Heart right ventricle (tissue), 16 donors: ENCODE measurements at places on chromosomes 4 and X. TPM values are rescaled to one million over a fixed set of nuclear protein-coding genes. Genes with fewer than 3 reads are reported as not detected.

- DNase-seq = peak; percentile 21
These were observed 81.7 kb downstream of the PDGFC start for GRCh38 chr4:156889616-156890594.

DNA sequence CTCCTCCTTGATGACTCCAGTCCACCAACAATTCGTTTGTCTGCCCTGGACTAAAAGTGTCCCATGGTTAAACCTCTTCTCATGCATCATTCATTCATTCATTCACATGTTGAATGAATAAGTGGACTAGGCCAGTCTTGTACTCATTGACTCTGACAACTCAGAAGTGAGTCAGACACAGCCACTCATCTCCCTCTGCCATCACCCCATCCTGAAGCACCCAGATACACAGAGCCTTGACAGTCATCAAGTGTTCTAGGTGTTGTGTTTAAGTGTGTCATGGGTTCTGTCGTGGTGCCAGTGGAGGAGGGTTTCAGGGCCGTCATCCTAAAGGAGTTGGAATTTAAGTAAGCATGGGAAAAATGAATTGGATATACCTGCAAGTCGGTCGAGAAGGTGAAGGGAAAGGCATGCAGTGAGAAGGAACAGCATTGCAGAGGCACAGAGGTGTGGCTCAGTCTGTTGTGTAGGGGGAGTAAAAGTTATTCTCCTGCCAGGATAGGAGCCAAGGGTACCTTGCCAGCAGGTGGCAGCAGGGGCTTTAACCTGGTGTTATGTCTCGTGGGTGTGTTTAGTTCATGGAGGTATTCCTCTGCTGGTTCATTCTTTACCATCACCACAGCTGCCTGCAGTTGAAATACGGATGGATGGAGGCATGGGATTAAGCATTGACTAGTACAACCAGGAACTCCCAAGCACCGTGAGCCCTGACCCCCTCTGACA, 18.3 kb downstream of the MAGED2 start:
- DNase-seq = no peak

- no peak for DNase-seq
These were observed 93.2 kb upstream of the AP1S2 start for GRCh38 chrX:15947648-15948317.

- DNase-seq = no peak
These were observed 20.3 kb downstream of the NPY2R start for GRCh38 chr4:155228713-155229112.

- no peak for DNase-seq
These were observed 18.5 kb upstream of the CXCL3 start for GRCh38 chr4:74056858-74057562.

DNA sequence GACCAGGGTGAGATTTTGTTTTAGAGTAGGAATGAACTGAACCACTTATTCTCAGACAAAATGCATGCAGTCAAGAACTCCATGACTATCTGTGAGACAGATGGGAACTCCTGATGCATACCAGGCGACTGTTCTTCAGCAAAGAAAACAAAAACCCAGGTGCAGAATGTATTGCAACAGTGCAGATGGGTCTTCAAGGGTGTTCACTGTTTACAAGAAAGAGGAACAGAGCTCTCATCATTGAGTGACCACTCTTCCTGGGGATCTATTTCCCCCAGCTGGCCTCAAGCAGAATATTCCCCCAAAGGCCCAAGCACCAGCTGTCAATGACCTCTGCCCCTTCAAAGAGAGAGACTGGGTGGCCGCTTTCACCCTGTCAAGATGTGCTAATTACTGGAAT, 39.7 kb upstream of the BMP3 start:
- no peak for DNase-seq

RASL11B gene
- total RNA-seq = 6.6 TPM

FRMD7 gene
- total RNA-seq = 0.50 TPM

GRCh38 chr4:143581331-143581946, 67.9 kb downstream of the SMARCA5 start:
- DNase-seq = no peak

CCDC120 gene
- 1.2 TPM for total RNA-seq

DNA sequence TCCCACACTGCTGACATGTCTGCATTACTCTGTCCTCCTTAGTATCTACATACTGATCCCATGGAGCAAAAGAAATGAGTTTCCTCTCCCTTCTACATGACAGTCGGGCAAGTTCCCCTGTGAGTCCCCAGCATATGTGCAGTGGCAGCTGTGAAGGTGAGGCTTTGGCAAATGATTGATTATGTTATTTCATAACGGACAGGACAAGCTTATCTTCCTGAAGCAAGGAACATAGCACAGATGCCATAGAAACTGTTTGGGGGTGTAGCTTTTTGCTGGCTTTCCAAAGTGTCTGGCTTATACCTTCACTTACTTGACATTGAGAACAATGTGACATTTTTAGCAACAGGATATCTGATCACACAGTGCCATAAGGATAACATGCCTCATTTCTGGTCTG, 136.8 kb upstream of the PDLIM3 start:
- DNase-seq = no peak

KCTD8 gene
- 0.13 TPM for total RNA-seq

- DNase-seq = no peak
These were observed 177.5 kb upstream of the TTC29 start for GRCh38 chr4:147123146-147123545.

GRCh38 chr4:108693211-108693610, 42.8 kb downstream of the OSTC start:
- DNase-seq = no peak

GRCh38 chr4:99403380-99404184, 31.6 kb downstream of the ADH7 start:
- no peak for DNase-seq

- no peak for DNase-seq
These were observed 11.3 kb downstream of the TMEM154 start for GRCh38 chr4:152668338-152668964.

DNA sequence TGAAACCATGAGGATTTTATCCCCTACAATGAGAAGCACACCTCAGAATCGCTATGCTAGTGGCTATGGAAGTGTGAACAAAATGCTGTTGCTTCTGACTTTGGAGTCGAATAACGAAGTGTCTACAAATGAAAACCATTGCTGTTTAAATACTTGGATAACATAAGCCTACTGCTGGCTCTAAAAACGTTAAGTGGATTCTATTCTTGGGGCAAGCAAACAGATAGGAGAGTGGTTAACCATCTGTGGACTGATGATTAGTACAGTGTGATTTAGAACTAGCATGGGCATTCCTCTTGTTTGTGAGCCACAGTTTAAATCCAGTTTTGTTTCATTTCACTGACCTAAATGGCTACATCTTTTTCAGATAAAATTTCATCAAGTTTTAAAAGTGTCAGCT, 109.7 kb upstream of the PNPLA4 start:
- no peak for DNase-seq

FHDC1 gene
- total RNA-seq = 0.16 TPM

DNA sequence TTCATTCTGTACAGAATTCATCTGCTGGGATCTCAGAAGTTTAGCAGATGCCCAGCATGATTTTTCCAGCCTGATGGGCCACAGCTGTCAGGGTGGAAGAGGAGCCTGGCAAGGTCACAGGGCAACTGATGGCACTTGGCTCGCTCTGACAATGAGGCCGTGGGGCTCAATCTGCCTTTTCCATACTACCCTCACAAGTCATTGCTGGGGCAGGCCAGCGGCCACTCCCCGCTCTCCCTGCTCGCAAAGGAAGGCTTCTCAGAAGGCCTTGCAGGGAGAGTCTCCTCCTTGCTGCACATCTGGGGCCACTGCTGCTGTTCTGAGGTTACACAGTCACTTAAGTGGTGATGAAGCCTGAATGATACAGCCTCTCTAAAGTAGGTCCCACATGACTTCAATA, 349.1 kb downstream of the NR3C2 start:
- no peak for DNase-seq

DNA sequence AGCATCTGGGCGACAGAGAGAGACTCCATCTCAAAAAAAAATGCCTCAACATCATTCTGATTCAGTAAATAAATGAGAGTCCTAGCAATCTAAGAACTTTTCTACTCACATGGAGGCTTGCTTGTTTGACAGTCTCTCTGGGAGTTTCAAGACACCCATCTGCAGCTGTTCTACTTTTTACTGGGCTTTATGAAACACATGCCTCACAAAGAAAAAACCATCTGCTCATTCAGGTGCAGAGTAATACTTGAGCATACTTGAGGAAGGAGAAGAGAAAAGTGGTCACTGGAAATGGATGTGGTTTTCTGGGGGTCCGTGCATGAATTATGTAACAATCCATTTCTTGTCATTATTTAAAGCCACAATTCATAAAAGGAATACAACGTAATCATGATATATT, 87.1 kb upstream of the DDX53 start:
- DNase-seq = no peak

- DNase-seq = no peak
These were observed 285.4 kb downstream of the UNC5C start for GRCh38 chr4:95263391-95263790.

GRCh38 chrX:124764354-124764753, 418.0 kb downstream of the SH2D1A start:
- no peak for DNase-seq

GRCh38 chr4:65482410-65482809, 187.9 kb downstream of the EPHA5 start:
- DNase-seq = no peak

GRCh38 chrX:31366041-31366440, 294.2 kb upstream of the FTHL17 start:
- no peak for DNase-seq

GRCh38 chr4:38275331-38276100, 315.3 kb downstream of the PTTG2 start:
- DNase-seq = no peak

DNA sequence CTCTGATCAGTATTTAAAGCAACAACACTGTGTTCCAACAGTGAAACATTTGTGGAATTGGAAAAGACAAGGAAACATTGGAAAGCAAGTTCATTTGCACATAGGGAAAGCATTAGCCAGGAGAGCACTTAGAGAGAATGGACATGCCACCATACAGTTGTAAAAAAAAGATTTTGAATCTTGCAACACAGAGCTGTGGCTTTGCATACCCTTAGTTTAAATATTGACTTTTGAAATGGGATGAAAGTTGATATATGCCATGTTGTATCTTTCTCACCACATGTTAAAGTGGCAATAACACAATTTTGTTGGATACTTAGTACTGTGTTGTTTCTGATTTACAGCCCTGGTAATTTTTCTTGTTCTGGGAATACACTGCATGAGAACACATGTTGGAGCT, 208.1 kb downstream of the BMPR1B start:
- no peak for DNase-seq

GRCh38 chrX:81082649-81083048, 119.1 kb downstream of the HMGN5 start:
- no peak for DNase-seq

CITED1 gene
- not detected for total RNA-seq

GRCh38 chr4:99828477-99828876, 11.8 kb downstream of the DAPP1 start:
- DNase-seq = no peak

CDX4 gene
- not detected for total RNA-seq

GRCh38 chr4:86981789-86982188, 47.0 kb downstream of the AFF1 start:
- DNase-seq = no peak

CXCL3 gene
- 2.1 TPM for total RNA-seq

MAGEA4 gene
- total RNA-seq = not detected

GRCh38 chrX:69019073-69019890, 146.0 kb downstream of the PJA1 start:
- DNase-seq = no peak

TMPRSS11D gene
- total RNA-seq = not detected

GRCh38 chrX:151765026-151765425, 30.5 kb downstream of the CNGA2 start:
- DNase-seq = no peak

RGN gene
- 25.4 TPM for total RNA-seq

DNA sequence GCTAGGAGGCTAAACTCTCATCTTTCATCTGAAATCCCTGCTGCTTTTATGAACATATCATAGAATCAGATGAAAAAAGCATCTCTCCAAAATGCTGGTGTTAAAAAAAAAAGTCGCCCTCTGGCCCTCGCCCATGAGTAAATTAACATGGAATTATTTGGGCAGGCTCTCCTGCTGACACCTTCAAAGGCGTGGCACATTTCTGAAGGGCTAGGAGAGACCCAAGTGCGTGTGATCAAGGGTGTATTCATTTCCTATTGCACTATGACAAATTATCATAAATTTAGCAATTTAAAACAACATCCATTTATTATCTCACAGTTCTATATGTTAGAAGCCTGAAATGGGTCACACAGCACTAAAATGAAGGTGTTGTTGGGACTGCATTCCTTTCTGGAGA, 5.1 kb downstream of the ANXA3 start:
- DNase-seq = no peak

- no peak for DNase-seq
These were observed 53.8 kb downstream of the SYNPO2 start for GRCh38 chr4:118942465-118942864.

PASD1 gene
- total RNA-seq = not detected

- no peak for DNase-seq
These were observed 24.2 kb downstream of the IQSEC2 start for GRCh38 chrX:53257166-53257565.

- peak; percentile 51 for DNase-seq
These were observed 23.7 kb upstream of the UBA1 start for GRCh38 chrX:47169726-47170515.

- no peak for DNase-seq
These were observed 142.8 kb downstream of the MGST2 start for GRCh38 chr4:139808381-139808807.

- DNase-seq = no peak
These were observed 170.6 kb upstream of the GK2 start for GRCh38 chr4:79578606-79579005.

GRCh38 chr4:99024481-99025275, 29.2 kb downstream of the METAP1 start:
- DNase-seq = no peak

- DNase-seq = no peak
These were observed 25.6 kb upstream of the MSMO1 start for GRCh38 chr4:165301833-165302232.

FGFBP2 gene
- total RNA-seq = 1.1 TPM

SLC49A3 gene
- 11.7 TPM for total RNA-seq

CPZ gene
- 0.12 TPM for total RNA-seq

LETM1 gene
- 41.8 TPM for total RNA-seq

DNA sequence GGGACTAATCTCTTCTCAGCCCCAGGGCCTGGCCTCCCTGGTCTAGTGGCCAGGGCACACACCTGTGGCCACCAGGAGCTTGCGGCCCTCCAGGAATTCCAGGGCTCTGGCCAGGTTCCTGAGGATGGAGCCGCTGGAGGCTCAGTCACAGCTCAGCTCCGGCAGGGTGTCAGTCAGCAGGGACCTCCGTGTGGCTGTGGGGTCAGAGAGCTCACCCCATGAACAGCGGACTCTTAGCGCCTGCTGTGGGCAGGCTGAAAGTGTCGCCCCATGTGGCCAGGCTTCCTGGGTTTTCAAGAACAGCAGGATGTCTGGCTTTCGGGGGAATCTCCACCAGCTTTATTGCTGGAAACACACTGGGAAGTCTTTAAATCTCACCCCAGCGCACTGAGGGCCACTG, 19.3 kb upstream of the SH3TC1 start:
- no peak for DNase-seq

GRCh38 chrX:81542255-81542654, 340.4 kb downstream of the SH3BGRL start:
- DNase-seq = no peak
